Activated CD4-positive, alpha-beta memory T cell treated with anti-CD3 and anti-CD28 coated beads for 36 hours (primary cell): ENCODE measurements at places on chromosomes 3 and 15. TPM values are rescaled to one million over a fixed set of nuclear protein-coding genes. Genes with fewer than 3 reads are reported as not detected.

The ZFAND6 gene
- total RNA-seq, result 32.2 TPM

DNA sequence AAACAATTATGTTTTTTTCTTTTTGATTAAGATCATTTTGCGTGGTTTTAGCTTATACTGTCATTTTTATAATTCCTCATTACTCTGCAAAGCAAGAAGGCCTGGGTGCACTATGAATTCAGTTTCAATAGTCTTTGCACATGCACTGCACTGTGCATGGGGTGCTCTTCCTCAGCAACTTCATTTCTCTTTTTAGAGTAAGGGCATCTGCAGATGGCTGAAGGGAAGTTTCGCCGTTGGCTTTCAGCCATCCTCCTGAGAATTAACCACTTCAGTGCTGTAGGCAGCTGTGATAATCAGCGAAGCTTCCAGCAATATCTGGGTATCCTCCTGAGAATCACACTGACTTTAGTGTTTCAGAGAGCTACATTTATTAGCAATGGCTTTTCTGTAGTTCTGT lies 284.8 kb downstream of the GBE1 start:
- H3K36me3 ChIP-seq, result no peaks in the 10 kb centered on the region
- H3K27me3 ChIP-seq, result no peaks in the 10 kb centered on the region
- H3K4me1 ChIP-seq, result no peaks in the 10 kb centered on the region
- DNase-seq, result no peak
- no peak overlapping the region for H3K27ac ChIP-seq
- H3K4me3 ChIP-seq, result no peak overlapping the region

- no peaks in the 10 kb centered on the region for H3K36me3 ChIP-seq
- DNase-seq, result no peak
- no peaks in the 10 kb centered on the region for H3K27me3 ChIP-seq
- no peak overlapping the region for H3K4me3 ChIP-seq
These were observed 8.9 kb downstream of the IQSEC1 start for GRCh38 chr3:13064159-13064868.

- peaks cover 21% of the 10 kb centered on the region for H3K4me1 ChIP-seq
- no peak for DNase-seq
- H3K36me3 ChIP-seq, result peaks cover 3% of the 10 kb centered on the region
- no peak overlapping the region for H3K4me3 ChIP-seq
These were observed 300.6 kb downstream of the FOXP1 start for GRCh38 chr3:71282976-71283375.

DNA sequence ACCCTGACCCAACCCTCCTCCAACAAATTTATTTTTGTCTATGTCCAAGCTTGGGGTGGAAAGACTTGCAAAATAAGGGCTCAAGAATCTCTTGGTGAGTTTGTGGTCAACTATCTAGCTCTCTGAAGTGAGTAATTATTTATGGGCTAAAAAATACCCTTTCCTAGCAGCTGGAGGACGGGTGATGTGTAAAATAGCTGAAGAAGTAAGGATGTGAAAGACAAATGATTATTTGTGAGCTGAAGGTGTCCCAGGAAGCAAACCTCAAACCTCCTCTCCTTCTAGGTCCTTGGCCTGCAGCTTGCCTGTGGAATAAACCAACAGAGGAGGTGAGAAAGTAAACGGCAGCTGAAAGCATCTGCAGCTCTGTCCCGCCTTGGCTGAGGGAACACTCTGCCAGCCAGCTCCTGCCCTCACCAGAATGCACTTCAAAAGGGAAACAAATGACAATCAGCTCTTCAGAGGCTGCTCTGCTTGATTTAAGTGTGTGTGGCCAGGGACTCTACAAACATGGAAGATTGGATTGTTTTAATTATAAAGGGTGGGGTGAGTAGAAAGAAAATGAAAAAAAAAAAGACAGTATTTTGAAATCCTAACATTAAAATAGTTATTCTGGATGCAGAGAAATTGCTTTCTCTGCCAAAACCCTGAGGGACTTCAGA lies 60.3 kb downstream of the TM4SF4 start:
- H3K27me3 ChIP-seq, result no peaks in the 10 kb centered on the region
- H3K4me1 ChIP-seq, result no peaks in the 10 kb centered on the region
- no peak overlapping the region for H3K27ac ChIP-seq
- no peak overlapping the region for H3K4me3 ChIP-seq
- H3K36me3 ChIP-seq, result no peaks in the 10 kb centered on the region

- no peak overlapping the region for H3K4me3 ChIP-seq
- H3K27me3 ChIP-seq, result no peaks in the 10 kb centered on the region
- H3K36me3 ChIP-seq, result no peaks in the 10 kb centered on the region
- H3K27ac ChIP-seq, result no peak overlapping the region
- peaks cover 11% of the 10 kb centered on the region for H3K4me1 ChIP-seq
These were observed 239.9 kb downstream of the TLE3 start for GRCh38 chr15:69857686-69858391.

GRCh38 chr3:155024006-155024638 lies 56.0 kb upstream of the MME start:
- no peak overlapping the region for H3K4me3 ChIP-seq
- H3K27ac ChIP-seq, result no peak overlapping the region
- no peak for DNase-seq

- H3K27me3 ChIP-seq, result peaks cover 2% of the 10 kb centered on the region
- no peak overlapping the region for H3K27ac ChIP-seq
- H3K36me3 ChIP-seq, result no peaks in the 10 kb centered on the region
- no peak for DNase-seq
- peaks cover 5% of the 10 kb centered on the region for H3K4me1 ChIP-seq
- no peak overlapping the region for H3K4me3 ChIP-seq
These were observed 120.5 kb downstream of the AQP9 start for GRCh38 chr15:58258501-58259292.

DNA sequence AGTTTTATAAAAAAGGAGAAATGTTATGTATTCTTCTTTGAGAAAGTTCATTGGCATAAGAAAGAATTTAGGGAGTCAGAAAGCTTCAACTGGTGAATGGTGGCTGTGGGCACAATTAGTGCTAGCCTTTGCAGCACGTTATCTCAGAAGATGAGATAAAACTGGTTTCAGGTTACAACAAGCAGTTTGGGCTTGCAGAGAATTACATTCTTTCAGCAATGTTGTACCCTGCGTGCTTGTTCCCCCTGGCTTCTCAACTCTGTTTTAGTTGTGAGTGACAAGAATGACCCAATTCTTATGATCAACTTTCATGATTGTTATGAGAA lies 31.6 kb upstream of the ACP3 start:
- no peak for DNase-seq
- H3K27ac ChIP-seq, result no peak overlapping the region
- no peaks in the 10 kb centered on the region for H3K36me3 ChIP-seq
- no peak overlapping the region for H3K4me3 ChIP-seq
